ENCODE measurements at places on chromosomes 4 and X.

DNA sequence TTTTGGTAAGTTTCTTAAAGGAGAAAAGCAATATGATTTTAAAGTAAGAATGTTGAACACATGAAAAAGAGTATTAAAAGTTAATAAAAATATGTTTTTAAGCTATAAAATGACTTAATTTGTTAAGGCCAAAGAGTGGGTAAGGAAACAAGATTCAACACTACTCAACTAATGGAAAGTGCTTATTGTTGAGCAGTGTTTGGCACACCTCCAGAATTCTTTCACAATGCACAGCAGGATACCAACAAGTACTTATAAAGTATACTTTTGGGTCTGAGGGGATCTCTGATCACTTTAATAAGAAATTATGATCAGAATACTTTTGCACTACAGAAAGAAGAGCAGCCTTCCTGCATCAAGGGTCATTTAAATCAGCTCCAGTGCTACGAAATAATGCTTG is 5.9 kb downstream of the LAMP2 start:
- DNase-seq = no peak

DNA sequence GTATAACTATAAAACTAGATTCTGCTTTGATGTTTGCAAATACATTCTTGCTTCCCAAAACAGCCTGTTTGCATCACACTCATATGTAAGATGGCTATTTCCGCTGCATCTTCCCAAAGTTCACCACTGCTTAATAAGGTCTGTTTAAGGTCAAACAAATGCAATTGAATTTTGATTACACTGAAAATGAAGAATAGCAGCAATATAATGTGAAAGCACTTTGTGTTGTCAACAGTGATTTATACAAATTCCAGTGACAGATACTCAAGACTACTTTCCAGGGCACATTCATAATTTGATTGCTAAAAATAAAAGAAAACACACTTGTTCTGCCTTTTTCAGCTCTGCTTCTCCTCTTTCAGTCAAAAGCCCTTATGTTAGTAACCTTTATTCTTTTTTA is 8.1 kb upstream of the PGAM4 start:
- no peak for DNase-seq

DNA sequence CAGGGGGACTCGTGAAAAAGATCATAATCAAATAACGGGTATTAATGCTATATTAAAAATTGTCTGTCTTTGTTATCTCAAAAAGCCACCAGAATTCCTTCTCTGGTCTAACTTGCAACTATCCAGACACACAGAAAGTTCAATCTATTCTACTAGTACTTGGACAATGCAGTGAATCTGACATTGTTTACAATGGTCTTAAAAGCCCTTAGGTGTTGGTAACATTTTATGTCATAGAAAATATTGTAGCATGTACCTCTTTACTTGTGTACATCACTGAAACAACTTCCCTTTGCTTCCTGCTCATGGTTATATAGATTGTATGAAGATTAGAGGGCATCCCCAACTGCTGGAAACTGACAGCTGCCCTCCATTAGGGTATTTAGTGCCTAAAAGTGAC is 71.1 kb upstream of the PPP3CA start:
- no peak for DNase-seq

DNA sequence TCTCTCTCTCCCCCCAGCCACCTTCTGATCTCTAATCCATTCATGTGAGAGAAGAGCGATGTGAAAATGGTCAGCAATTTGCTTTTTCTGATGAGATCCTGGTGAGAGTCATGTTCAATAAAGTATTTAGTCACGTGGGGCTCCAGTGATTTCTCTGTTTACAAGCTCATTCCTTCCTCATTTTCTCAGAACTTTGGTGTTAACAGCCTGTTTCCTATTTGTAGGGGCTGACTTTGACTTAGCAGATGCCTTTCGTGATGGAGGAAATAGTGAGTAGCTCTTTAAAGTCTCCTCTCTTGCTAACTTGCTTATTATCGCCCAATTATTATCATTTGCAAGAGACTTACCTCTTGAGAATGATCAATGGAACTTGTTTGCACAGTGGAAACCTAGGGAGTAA is 72.6 kb upstream of the CD99 start:
- no peak for DNase-seq

DNA sequence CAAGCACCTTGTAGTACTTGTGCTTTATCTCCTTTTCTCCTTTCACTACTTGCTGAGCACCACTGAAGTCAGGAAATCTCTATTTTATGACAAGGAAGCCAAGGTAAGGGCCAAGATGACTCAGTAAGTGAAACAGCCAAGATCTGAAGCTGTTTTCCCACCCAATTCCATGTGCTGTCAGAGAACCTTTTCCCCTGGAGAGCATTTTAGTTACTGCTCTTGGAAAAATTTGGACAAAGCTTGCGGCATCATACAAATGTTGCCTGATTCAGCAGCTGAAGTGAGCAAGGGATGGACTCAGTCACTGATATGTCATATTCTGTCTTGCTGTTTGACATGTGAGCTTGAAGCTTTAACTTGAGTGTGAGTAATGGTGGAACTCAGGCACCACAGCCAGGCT is 391.4 kb downstream of the RAB28 start:
- DNase-seq = no peak

DNA sequence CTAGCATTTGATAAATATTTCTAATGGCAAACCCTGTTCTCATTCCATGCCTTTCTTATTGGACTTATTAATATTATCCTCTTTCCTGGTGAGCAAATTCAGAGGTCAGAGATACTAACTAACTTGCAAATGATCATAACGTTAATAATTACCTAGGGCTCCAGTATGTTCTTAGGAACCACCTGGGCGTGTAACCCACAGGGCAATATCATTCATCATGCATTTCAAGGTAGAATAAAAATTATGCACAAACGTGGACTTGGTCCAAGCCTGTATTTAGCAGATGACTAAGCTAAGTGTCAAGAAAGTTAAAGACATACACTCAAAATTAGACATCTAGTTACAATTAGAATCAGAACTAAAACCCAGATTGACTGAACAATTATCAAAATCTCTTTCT is 850.1 kb downstream of the TRIML1 start:
- DNase-seq = no peak
